Fibroblast of skin of left biceps (primary cell): ENCODE measurements at places on chromosomes 12 and 14.

- DNase-seq: no peak
Measured at GRCh38 chr12:96501133-96501761, 11.9 kb downstream of the CFAP54 start.

DNA sequence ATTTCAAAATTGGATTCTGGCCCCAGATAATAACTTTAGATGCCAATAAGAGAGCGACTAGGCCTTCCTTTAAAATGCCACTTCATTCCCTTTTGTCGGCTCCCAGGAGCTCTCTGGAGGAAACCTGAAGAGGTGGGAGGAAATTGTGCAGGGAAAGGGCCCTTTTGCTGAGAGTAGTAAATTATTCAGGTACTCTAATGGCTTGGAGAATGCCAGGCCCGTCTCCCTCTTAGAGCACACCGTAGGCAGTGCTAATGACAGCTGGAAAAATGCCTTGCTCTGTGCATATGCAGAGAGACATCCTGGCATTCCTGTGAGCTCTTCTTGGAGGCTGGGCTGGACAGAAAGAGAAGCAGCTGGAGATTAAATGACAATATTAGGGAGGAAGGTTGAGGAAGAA, 115.0 kb upstream of the RPH3A start:
- no peak for DNase-seq

GRCh38 chr12:113650476-113650875, 178.8 kb upstream of the LHX5 start:
- no peak for DNase-seq

DNA sequence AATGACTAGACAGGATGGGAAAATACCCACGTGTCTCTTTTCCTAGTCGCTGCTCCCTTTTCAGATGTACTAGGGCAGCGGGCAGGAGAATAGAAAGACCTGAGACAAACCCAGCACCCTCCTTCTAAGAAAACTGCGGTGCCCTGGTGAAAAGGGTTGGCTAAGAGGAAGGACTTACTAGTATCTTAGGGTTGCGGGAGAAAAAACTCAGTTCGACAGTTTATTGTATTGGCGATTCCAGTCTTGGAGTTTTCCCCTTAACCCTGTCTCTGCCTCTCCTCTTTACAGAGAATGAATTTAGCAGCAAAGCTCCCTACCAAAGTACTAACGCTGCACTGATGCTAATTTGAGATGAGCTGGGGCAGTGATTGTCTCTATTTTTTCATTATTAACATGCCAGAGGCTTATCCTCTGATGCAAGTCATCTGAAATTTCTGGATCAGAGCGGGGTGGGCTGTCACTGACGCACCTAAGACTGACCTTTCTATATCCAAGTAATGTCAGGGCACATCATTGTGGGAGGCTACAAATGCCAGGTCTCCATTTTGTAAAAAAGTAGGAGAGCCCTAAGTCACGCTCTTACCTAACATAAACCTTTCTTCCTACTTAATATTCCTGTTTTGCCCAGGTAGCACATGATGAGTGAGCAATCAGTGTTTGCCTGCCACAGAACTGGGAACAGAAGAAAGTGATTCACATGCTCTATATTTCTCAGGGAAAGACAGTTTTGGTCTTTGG, 916 bp upstream of the PAWR start:
- DNase-seq: no peak

DNA sequence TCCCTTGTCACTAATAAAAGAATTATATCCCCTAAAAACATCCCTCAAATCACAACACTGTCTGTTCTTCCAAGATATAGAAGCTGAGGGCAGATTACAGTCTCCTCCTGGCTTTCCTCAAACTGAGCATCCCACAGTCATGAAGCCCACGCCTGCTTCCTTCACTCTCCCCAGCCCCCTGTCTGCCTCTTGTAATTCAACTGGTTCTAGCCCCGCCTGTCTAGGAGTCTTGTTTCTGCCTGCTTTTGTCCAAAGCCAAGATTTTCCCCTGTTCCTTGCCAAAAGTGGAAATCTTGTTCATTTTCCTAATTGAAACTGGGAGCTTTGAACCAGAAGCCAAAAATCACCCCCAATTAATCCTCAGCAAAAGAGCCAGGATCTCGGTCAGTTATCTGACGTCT, 35.9 kb upstream of the PWP1 start:
- DNase-seq: no peak
